ENCODE measurements at places on chromosomes 16 and 17. TPM values are rescaled to one million over a fixed set of nuclear protein-coding genes. Genes with fewer than 3 reads are reported as not detected.
A peak's percentile ranks its signal among the peaks of the same experiment; 100 is the strongest.

GRCh38 chr17:74769856-74770497, 6.2 kb downstream of the NAT9 start:
- peak overlapping the region; percentile 67 for H3K27ac ChIP-seq
- peaks cover 74% of the 10 kb centered on the region for H3K36me3 ChIP-seq
- H3K27me3 ChIP-seq: no peaks in the 10 kb centered on the region
- peaks cover 37% of the 10 kb centered on the region for H3K4me1 ChIP-seq
- DNase-seq: no peak
- no peak overlapping the region for H3K4me3 ChIP-seq

DNA sequence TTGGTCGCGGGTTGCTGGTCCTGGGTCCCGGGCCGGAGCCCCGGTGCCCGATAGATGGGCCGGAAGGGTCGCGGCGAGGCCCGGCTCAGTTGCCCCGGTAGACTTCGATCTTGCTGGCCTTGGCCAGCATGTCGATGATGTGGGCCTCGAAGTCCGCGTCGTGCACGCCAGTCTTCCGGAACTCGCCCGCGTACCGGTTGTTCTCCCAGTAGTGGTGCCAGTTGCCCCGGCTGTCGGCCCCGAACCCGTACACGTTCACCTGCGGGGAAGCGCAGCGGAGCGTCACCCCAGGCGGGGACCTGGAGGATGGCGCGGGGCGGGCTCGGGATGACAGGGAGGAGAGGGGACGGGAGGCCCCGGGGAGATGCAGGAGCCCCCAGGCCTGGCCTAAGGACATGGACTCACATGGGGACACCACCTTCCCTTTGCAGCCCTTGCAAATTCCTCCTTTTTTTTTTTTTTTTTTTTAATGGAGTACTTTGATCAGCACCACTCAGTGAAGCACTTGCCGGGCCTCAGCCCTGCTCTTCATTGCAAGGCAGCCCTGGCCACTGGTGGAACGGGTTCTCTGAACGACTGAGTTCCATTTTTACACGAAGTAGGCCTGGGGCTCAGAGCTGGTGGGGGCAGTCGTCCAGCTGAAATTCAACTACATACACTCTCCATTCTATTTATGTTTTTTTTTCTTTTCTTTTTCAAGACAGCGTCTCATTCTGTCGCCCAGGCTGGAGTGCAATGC, 35.1 kb downstream of the DDX19A start:
- no peaks in the 10 kb centered on the region for H3K4me1 ChIP-seq
- peak overlapping the region; percentile 90 for H3K4me3 ChIP-seq
- DNase-seq: no peak
- H3K27me3 ChIP-seq: no peaks in the 10 kb centered on the region
- H3K27ac ChIP-seq: peak overlapping the region; percentile 97

DNA sequence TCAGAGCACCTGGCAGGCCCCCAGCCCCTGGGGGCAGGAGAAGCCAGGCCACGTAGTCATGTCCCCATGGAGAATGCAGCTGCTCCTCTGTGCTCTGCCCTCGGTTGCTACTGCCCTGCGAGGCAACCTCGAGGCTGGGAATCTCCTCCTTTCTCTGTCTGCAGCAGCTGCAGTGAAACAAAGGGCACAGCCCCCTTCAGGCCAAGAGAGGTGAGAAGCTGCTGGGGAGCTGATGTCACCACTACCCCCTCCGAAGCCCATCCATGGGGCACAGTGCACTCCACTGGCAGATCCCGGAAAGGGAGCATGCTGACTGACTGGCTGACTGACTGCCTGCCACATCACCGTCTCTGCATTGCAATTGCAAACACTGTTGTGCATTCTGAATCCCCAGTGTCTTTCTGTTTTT, 103.7 kb downstream of the GRIN2A start:
- H3K27me3 ChIP-seq: no peaks in the 10 kb centered on the region
- peak; percentile 75 for DNase-seq

Gene ALOX15B
- not detected for total RNA-seq

GRCh38 chr16:63943566-63943965, 1178.3 kb downstream of the CDH11 start:
- H3K27ac ChIP-seq: no peak overlapping the region
- no peak for DNase-seq
- no peaks in the 10 kb centered on the region for H3K27me3 ChIP-seq
- no peak overlapping the region for H3K4me3 ChIP-seq

DNA sequence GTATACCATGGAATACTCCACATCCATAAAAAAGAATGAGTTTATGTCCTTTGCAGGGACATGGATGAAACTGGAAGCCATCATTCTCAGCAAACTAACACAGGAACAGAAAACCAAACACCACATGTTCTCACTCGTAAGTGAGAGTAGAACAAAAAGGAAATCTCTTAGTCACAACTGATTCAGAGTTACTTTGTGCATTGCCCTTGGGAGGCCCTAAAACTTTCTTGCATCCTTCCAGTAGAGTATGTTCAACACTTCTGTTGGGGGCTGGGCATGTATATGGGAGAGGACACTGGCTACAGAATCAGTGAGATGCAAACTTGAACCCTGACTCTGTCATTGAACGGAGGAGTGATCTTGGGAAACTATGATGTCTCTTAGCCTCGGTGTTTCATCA, 147.4 kb upstream of the IRX5 start:
- no peak for DNase-seq
- H3K27me3 ChIP-seq: peaks cover 45% of the 10 kb centered on the region
- H3K4me3 ChIP-seq: no peak overlapping the region
- H3K4me1 ChIP-seq: no peaks in the 10 kb centered on the region
- H3K27ac ChIP-seq: no peak overlapping the region

DNA sequence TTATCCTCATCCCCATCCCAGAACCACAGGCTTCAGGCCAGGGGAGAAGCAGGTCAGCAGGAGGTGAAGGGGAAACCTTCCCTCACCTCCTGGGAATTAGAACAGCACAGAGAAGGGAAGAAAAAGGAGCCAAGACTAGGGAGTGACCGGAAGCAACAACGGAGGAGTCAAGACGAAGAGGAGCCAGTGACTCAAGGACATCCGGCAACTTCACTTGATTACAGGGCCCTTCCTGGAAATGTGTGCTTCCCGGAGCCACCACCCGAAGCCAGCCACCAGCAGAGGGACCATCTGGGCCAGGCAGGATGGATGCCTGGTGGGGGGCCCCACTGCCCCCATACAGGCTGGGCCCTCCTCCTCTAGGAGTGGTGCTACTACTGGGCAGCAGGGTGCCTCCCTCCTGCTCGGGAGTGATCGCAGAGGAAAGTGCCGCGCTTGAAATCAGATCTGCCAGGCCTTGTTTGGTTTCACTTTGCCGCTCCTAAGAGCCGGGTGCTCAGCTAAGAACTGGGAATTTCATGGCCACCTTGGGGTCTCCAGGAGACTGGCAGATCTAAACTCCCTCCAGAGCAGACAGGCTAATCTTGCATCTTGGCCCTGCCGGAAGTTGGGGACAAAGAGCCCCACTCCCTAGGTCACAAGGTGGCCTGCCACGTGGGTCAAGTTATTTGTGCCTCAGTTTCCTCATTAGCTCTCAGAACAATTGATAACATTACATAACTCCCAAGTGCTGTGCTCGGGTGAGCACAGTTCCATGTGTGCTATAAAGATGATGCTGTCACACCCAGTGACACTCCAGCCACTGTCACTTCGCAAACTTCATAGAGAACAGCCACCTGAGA, 6.6 kb downstream of the CDC42EP4 start:
- H3K4me1 ChIP-seq: peaks cover 68% of the 10 kb centered on the region
- H3K36me3 ChIP-seq: peaks cover 39% of the 10 kb centered on the region
- no peaks in the 10 kb centered on the region for H3K27me3 ChIP-seq
- peak overlapping the region; percentile 55 for H3K27ac ChIP-seq
- DNase-seq: peak; percentile 63
- H3K4me3 ChIP-seq: peak overlapping the region; percentile 62

Gene RAMP2
- not detected for total RNA-seq

GRCh38 chr17:83088909-83089308, 9.5 kb downstream of the METRNL start:
- H3K36me3 ChIP-seq: peaks cover 36% of the 10 kb centered on the region
- no peaks in the 10 kb centered on the region for H3K27me3 ChIP-seq
- peak overlapping the region; percentile 34 for H3K27ac ChIP-seq
- peak overlapping the region; percentile 31 for H3K4me3 ChIP-seq

Gene OTOP3
- not detected for total RNA-seq

Gene CCDC200
- total RNA-seq: not detected

Gene TEKT1
- not detected for total RNA-seq

GRCh38 chr17:57553991-57554825, 190.9 kb downstream of the CCDC182 start:
- H3K27ac ChIP-seq: no peak overlapping the region
- no peaks in the 10 kb centered on the region for H3K4me1 ChIP-seq
- peaks cover 4% of the 10 kb centered on the region for H3K36me3 ChIP-seq
- DNase-seq: no peak
- H3K27me3 ChIP-seq: no peaks in the 10 kb centered on the region

DNA sequence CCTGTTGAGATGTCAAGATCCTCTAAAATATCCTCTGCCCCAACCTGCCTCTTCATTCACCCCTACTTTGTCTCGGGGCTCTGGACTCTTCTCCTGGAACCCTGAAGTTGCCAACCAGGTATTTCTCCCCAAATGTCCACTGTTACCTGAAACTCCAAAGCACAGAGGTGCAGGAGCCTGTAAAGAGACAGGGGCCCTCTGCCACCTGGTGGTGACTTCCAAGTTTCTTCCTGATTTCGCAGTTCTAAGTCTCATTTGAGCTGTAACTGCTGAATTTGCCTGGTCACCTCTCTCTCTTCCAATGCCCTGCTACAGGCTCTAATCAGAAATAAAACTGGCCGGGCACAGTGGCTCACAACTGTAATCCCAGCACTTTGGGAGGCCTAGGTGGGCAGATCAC, 77.1 kb upstream of the RCVRN start:
- no peak overlapping the region for H3K4me3 ChIP-seq
- H3K36me3 ChIP-seq: no peaks in the 10 kb centered on the region
- no peak overlapping the region for H3K27ac ChIP-seq
- no peaks in the 10 kb centered on the region for H3K4me1 ChIP-seq
- H3K27me3 ChIP-seq: peaks cover 18% of the 10 kb centered on the region

DNA sequence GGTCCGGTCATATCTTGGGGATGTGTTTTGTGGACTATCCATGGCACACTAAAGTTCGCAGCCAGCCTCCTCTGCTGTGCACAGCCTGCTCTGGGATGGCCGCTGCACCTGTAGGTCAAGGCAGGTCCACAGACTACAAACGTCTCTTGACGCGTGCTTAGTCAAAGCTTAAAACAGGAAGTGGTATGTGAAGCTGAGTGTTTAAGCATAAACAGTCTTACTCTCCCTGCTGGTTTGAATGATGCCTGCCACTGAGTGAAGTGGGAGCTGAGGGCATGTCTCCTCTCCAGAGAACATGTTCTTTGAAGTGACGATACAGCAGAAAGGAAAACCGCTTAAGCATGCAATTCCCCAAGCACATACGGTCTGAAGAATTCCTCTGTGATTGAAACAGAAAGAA, 365.6 kb downstream of the SLC39A11 start:
- H3K27ac ChIP-seq: no peak overlapping the region
- H3K36me3 ChIP-seq: no peaks in the 10 kb centered on the region
- no peak for DNase-seq

GRCh38 chr17:28849281-28849680, 5.5 kb upstream of the ERAL1 start:
- H3K4me3 ChIP-seq: no peak overlapping the region
- H3K27me3 ChIP-seq: no peaks in the 10 kb centered on the region
- peaks cover 1% of the 10 kb centered on the region for H3K36me3 ChIP-seq
- no peaks in the 10 kb centered on the region for H3K4me1 ChIP-seq
- no peak overlapping the region for H3K27ac ChIP-seq

GRCh38 chr17:49480836-49481615, 14.1 kb upstream of the NGFR start:
- no peak overlapping the region for H3K27ac ChIP-seq
- H3K36me3 ChIP-seq: no peaks in the 10 kb centered on the region
- no peaks in the 10 kb centered on the region for H3K4me1 ChIP-seq
- H3K27me3 ChIP-seq: peaks cover 100% of the 10 kb centered on the region

Gene MAPK7
- total RNA-seq: 19.3 TPM

DNA sequence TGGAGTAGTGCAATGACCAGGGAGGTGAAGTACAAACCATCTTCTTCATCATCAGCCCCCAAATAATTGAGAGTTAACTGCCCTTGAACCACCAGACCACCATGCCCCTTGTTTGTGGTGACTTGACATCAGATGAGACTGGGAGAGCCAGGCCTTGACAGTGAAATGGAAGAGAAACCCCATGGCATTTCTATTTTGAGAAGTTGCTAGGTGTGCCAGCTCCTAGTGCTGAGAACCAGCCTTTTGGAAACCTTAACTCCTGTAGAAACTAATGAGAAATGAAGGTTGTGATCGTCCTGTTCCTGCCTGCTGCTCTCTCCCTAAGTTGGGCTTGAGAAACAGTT, 2.8 kb downstream of the TMEM94 start:
- no peak for DNase-seq
- H3K27ac ChIP-seq: no peak overlapping the region

DNA sequence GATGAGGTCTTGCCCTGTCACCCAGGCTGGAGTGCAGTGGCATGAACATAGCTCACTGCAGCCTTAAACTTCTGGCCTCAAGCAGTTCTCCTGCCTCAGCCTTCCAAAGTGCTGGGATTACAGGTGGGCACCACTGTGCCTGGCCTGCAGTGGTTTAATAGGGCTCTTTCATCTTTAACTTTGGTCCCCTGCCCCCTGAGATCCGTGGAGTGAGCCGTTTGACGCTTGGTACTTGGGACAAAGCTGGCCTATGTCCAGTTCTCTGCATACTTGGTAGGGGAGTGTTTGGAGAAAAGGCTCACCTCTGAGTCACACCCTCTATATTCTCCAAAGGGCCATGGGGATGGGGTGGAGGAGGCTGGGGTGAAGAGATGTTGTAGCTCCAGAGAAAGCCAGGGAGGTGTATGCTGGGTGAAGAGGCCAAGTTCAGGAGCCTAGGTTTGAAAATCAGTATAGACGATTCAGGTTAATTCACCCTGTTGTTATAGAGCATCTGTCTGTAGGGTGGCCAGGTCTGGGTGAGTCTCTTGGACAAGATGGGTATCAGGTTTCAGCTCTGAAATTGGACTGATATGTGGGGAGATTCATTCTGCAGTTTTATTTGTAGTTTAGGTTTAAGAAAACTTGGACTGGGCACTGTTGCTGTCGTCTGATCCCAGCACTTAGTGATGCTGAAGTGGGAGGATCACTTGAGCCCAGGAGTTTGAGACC, 17.6 kb downstream of the ABCC1 start:
- DNase-seq: peak; percentile 60
- peak overlapping the region; percentile 36 for H3K4me3 ChIP-seq
- H3K4me1 ChIP-seq: peaks cover 20% of the 10 kb centered on the region
- H3K27me3 ChIP-seq: no peaks in the 10 kb centered on the region

DNA sequence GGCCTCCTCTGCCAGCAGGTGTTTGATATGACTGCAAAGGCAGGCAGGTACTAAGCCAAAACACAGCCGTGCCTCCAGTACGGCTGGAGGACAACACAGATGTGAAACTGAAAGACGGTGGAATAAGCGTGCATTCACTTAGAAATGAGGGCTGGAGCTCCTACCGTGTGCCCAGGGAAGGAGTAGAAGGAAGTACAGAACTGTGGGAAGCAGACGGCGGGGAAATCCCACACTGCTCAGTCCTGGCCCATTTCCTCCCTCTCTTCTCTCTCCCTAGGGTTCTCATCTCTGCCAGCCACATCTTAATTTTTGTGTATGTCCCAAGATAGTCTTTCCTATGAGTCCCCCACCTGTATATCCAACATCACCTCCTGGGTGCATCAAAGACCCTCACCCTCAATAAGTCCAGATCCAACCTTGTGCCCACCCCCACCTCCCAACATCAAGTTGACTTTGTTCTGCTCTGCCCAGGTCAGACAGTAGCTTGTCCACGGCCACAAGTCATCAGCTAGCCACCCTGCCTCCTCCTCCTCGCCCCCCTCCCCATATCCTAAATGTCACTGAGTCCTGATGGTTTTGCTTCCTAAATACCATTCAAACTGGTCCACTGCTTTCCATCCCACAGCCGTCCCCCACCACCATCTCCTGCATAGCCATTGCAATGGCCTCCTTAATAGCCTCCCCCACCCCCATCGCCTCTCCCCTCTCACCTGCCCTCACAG, 77.1 kb upstream of the RPL38 start:
- peaks cover 4% of the 10 kb centered on the region for H3K36me3 ChIP-seq
- H3K4me1 ChIP-seq: peaks cover 19% of the 10 kb centered on the region
- no peak overlapping the region for H3K27ac ChIP-seq
- peaks cover 77% of the 10 kb centered on the region for H3K27me3 ChIP-seq
- DNase-seq: peak; percentile 31
